ENCODE measurements at places on chromosomes 2 and 18. TPM values are rescaled to one million over a fixed set of nuclear protein-coding genes. Genes with fewer than 3 reads are reported as not detected.

ANKRD36 gene
- polyA plus RNA-seq, result 14.7 TPM

SUPT7L gene
- polyA plus RNA-seq, result 17.6 TPM

DNA sequence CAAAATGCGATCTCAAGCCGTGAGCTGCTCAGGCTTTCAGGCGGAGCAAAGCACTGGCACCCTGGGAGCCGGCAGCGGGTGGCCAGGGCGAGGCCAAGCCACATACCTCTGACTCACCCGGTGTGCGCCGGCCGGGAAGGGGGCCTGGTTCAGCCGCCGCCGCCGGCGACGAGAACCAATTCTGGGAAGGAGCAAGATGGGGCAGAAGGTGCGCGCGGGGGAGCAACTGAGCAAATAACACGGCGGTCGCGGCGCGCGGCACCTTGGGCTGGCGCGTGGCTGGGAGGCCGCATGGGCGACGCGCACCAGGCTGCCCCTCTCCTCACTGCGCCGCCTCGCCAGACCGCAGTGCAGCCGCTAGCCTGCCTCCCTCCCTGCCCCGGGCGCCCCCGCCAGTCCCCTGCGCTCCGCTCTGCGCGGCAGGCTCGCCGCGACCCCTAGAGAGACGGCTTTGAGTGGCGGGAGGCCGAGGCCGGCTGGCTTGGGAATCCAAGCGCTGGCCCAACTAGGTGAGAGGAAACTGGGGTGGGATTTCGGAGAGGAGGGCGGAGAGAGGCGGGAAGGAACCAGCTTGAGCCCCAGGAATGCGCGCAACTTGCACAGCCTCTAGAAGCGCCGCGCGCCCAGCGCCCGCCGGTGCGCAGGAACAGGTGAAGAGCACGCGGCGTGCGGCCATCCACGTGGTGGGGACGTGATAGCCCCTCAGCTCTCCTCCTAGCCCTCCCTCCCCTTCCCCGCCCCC is 3.2 kb downstream of the NRP2 start:
- H3K27me3 ChIP-seq, result peaks cover 37% of the 10 kb centered on the region
- H3K27ac ChIP-seq, result no peak overlapping the region
- no peak for DNase-seq
- H3K4me3 ChIP-seq, result no peak overlapping the region
- no peaks in the 10 kb centered on the region for H3K36me3 ChIP-seq

DNA sequence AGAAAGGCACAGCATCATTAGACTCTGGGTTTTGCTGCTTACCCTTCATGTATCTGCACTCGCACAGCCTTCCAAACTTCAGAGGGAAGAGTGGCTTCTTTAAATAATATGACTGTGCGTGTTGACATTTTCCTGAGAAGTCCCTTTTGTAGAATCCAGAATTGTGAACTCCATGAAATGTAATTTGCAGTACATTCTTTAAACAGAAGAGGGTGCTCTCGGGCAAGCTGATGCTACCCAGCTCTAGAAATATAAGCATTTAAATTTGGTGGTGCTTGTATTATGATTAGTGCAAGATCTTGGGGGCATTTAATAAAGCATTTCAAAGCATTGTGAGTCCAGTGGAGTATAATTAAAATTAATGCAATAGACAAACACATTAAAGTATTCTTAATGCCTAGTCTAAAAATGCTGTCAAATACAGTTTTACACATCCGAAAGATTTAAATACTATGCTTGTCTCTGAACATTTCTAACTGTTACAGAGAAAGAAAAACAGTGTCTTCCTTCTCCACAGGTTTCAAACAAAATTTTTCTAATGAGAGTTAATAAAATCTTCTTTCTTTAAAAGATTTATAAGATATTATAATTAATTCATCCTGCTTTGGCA is 17.3 kb upstream of the GTF2A1L start:
- H3K4me1 ChIP-seq, result no peaks in the 10 kb centered on the region
- H3K36me3 ChIP-seq, result no peaks in the 10 kb centered on the region
- H3K27me3 ChIP-seq, result peaks cover 3% of the 10 kb centered on the region
- H3K4me3 ChIP-seq, result no peak overlapping the region

DNA sequence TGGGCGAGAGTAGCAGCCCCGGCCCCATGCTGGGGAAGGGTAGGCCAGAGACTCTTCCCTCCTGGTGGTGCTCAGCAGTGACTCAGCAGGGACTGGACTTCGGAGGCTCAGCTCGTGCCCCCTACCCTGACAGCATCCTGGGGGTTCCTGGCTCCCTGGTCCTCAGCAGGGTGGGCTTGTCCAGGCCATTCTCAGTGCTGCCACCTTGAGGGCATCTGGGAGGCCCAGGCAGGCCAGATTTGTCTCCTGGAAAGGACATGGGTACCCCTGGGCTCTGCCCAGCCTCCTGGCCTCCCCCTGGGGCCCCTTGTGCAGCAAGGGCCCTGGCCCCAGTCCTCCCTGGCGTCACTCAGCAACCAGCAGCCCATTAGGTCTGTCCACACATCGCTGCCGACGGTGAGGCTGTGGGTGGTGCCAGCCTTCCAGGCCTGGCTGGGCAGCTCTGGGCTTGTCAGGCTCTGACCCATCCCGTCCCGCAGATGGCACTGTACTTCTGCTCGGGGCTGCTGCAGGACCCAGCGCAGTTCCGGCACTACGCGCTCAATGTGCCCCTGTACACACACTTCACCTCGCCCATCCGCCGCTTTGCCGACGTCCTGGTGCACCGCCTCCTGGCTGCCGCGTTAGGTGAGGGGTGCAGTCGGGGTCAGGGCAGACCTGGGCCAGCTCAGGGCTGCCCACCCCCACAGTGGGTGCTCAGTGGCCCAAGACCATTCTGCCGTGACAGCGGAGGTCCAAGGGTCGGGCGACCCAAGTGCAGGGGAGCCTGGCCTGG is 45.0 kb upstream of the ALPP start:
- no peaks in the 10 kb centered on the region for H3K36me3 ChIP-seq
- no peak for DNase-seq
- H3K4me1 ChIP-seq, result no peaks in the 10 kb centered on the region
- no peak overlapping the region for H3K4me3 ChIP-seq
- H3K27ac ChIP-seq, result no peak overlapping the region

- H3K4me1 ChIP-seq, result peaks cover 34% of the 10 kb centered on the region
- H3K36me3 ChIP-seq, result peaks cover 15% of the 10 kb centered on the region
- H3K4me3 ChIP-seq, result no peak overlapping the region
- no peak overlapping the region for H3K27ac ChIP-seq
- no peaks in the 10 kb centered on the region for H3K27me3 ChIP-seq
Measured at GRCh38 chr2:179991344-179991743, 15.8 kb downstream of the CWC22 start.

All from immature natural killer cell (primary cell).